ENCODE measurements at places on chromosomes 7 and 10. TPM values are rescaled to one million over a fixed set of nuclear protein-coding genes. Genes with fewer than 3 reads are reported as not detected.

UCMA gene
- total RNA-seq, result not detected

TUBB8 gene
- total RNA-seq, result not detected

LDB3 gene
- 9.1 TPM for total RNA-seq

COL17A1 gene
- total RNA-seq, result 4.1 TPM

SH2D4B gene
- not detected for total RNA-seq

DNA sequence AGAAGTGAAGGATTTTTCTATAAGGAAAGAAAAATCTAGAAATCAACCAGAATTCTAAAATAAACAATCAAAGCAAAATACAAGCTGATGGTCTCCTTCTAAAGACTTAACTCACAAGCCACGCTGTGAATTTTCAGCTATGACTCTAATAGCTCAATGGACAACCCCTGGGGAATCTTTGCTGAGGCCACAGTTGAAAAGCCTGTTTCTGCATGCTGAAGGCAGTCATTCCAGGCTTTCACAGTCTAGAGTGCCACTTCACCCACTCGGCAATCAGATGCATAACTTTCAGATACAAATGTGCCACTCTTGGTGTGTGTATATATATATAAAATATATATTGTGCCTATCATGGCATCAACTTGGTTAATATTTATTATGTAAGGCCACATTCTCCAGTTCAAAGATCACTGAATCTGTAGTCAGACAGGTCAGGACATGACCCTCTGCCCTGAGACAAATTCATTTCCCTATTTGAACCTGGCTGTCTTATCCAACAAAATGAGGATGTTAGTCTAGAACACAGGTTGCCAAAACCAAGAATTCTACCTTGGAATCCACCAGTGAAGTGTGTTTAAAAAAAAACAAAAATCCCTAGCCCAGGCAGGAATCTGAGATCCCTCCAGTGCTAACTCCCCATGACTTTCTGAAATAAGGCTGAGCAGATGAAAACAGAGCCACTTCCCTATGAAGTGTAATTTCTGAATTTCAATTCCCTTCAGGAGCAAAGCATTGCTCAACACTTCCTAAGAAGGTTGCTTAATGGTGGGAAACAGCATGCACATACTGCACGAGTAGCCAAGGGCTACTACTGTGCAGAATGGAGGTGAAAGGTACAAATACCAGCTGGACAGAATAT is 9.9 kb downstream of the LIPA start:
- no peak for DNase-seq

- DNase-seq, result no peak
Observed at GRCh38 chr7:289209-289755, 688 bp upstream of the FOXL3 start.

GRCh38 chr7:127588697-127589482 is 679 bp downstream of the ARF5 start:
- peak; percentile 72 for DNase-seq

DNA sequence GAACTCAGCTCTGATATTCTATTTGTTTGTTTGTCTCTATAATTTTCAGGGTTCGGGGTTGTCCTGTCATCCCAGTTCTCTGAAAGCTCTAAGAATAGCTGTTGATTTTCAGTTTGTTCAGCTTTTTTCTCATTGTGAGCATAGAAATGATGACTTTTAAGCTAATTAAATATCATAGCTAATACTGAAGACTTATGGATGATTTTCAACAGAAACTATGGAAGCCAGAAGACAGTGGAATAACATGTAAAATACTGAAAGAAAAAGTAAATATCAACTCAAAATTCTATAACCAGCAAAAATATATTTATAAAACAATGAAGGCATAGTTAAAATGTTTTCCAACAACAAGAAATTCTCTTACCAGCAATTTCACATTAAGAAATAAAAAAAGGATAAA is 96.4 kb upstream of the ETV1 start:
- no peak for DNase-seq

DNA sequence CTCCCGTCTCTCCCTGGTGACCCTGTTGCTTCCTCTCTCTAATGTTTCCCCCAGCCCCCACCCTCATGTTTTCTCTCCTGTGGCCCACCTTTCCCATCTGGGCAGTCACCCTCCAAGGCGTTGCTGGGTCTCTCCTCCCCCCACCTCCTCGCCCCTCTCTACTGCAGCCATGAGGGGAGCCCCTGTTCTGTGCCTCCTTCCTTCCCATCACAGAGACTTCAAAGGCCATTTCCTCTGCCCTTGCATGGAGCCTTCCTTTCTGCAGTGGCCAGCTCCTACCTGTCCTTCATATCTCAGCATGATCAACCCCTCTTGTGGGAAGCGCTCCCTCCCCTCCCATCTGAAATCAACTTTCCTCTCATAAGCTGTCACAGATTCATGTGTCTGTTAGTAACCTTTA is 194.0 kb upstream of the PRSS58 start:
- no peak for DNase-seq

DNA sequence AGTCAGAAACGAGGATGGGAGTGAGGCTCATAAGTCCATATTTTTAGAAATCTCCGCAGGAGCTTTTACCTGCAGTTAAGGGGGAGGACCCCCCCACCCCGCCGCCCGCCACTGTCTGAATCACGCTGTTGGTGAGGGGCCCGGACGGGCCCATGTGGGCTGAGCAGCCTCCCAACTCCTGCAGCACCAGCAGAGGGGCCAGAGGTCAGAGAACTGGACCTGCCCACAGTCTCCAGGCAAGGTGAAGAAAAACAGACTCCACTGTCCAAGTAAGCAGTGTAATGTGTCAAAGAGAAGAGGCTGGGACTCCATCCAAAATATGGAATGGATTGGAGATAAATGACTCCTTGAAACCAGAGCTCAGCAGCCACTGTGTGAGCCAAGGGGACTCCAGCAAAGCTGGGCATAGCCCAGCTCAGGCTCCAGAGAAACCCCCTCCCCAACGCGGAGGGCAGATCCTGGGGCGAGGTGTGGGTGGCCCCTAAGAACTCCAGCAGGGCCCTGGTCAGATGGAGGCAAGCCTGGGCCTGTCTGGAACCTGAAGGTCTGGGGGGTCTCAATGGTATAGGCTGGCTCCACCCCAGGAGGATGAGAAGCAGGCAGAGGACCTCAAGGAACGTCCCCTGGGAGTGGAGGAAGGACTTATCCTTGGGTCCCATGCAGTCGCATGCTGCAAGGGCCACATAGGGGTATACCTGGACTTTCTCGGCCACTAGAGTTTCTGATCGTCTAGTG is 128.5 kb upstream of the TNS3 start:
- no peak for DNase-seq

- DNase-seq, result no peak
Observed at GRCh38 chr10:95356190-95356955, 65.6 kb upstream of the PDLIM1 start.

Data from Peyer's patch (tissue), 4 donors.